ENCODE measurements at places on chromosomes 7 and 10.

- no peak for DNase-seq
- H3K4me1 ChIP-seq: no peaks in the 10 kb centered on the region
- H3K36me3 ChIP-seq: no peaks in the 10 kb centered on the region
- H3K27ac ChIP-seq: no peak overlapping the region
- H3K4me3 ChIP-seq: no peak overlapping the region
Observed at GRCh38 chr7:110944966-110945644, 145.8 kb upstream of the LRRN3 start.

DNA sequence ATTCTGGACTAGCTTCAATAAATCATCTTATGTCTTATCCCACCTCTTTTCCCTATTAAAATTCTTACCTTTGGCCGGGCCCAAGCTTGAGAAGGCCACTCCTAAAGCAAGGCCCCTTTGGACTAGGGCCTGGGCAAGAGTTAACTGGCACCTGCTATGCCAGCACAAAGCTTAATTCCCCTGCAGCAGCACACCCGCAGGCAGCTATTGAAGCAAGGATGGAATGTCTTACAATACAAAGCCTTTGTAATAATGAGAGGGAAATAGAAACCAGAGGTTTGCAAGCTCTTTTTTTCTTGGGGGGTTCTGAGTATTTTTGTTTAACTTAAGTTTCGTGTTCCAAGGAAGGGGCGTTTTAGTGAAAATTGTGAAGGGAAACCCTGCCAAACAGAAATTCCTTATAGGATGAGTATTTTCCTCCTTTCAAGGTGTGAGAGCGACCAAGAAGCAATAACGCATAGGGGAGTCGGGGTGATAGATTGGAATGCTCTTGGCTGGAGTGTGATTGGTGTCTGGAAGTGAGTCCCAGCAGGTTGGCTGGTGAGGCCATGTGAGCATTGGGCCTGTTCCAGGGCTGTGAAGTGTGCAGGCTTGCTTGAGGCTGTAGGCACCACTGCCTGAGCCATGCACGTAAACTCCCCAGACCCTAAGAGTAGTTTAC lies 148.5 kb downstream of the KIAA1217 start:
- H3K36me3 ChIP-seq: no peaks in the 10 kb centered on the region
- H3K27me3 ChIP-seq: no peaks in the 10 kb centered on the region
- no peak overlapping the region for H3K4me3 ChIP-seq
- no peak overlapping the region for H3K27ac ChIP-seq

- peak overlapping the region; percentile 90 for H3K27ac ChIP-seq
- DNase-seq: peak; percentile 22
- H3K27me3 ChIP-seq: peaks cover 3% of the 10 kb centered on the region
- peaks cover 19% of the 10 kb centered on the region for H3K4me1 ChIP-seq
- H3K36me3 ChIP-seq: no peaks in the 10 kb centered on the region
Observed at GRCh38 chr7:157568770-157569584, 232.2 kb downstream of the DNAJB6 start.

DNA sequence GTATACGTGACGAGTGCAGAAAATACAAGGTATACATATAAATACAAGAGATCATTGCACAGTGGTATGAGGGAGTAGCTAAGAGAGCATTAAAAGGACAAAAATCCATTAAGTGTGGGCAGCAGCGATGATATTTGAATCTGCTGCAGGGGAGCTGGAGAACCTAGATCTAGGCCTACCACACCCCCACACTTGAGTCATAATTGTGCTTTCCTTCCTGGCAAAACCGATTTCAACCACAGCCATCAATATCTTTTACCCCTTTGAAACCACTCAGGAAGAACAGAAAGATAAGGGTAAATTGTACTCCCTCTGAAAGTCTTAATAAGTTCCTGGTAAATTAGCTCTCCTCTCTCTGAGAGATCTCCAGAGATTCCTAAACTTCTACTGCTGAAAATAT lies 345.0 kb downstream of the SORCS1 start:
- no peak for DNase-seq
- no peak overlapping the region for H3K4me3 ChIP-seq
- H3K36me3 ChIP-seq: no peaks in the 10 kb centered on the region

DNA sequence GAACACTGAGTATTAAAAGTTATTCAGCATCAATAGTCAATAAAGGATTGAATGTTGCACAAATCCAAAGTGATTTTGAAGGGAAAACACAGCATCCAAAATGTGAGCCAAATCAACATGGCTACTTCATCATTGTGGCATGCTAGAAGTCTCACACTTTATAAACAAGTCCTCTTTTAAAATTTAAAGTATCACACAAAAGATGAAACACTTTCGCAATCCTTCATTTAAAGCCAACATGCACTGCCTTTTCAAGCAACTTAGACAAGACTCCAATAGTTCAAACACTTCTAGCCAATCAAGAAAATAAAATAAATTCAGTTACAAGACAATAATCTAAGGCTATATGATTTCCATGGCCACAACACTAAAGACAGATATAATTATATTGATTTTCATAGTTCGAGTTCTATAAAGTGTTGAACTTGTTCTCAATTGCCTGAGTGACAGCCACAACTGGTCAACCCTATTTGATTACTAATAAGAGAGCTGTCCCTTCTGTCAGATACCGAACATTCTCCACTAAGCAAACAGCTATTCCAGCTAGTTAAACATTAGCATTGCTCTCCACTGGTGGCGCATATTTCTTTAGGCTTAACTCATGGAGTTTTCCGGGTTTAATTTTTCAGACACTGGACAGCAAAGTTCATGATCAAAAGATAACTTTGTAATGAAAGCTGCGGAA lies 8.3 kb downstream of the EBF3 start:
- H3K4me3 ChIP-seq: no peak overlapping the region
- H3K27me3 ChIP-seq: peaks cover 13% of the 10 kb centered on the region
